SHP77 treated with DMSO at 0.1 percent for 48 hours (cell line): ENCODE measurements at places on chromosomes 7 and 10.

DNA sequence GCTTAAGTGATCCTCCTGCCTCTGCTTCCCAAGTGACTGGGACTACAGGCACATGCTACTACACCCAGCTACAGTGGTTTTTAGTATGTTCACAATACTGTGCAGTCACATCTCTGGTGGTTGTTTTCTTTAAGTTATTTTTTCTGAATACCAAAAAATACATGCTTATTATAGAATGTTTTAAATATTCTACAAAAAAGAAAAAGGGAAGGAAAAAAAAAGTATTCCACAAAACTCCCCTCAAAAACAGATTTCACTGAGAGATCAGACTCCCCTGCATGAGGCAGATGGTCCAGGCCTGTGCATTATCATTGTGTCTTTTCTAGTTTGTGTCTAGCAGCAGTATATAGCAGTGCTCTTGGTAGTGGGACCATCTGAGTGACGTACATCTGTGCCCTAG lies 36.8 kb downstream of the OGDH start:
- no peak for DNase-seq

GRCh38 chr10:33180390-33180789 lies 154.1 kb downstream of the NRP1 start:
- DNase-seq = no peak

DNA sequence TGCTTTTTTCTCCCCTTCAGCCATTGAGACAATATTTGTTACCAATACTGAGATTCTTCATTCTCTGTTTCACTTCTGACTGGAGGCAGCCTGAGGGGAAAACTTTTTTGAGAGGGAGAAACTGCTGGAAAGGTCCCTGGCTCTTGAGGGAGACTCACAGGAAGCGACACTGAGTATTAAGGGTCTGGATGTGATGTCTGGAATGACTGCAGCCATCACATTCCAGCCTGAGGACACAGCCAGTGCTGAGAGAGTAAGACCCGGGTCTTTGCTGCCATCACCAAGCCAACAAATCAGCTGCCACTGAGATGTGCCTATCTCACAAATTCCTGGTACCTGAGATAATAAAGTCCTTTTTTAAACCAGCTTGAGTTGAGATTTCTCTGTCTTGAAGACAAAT lies 157.4 kb downstream of the DPY19L1 start:
- DNase-seq = no peak

- peak; percentile 44 for DNase-seq
These were observed 96.3 kb downstream of the DNAJB6 start for GRCh38 chr7:157432957-157433576.

- DNase-seq = no peak
These were observed 49.7 kb downstream of the CDK1 start for GRCh38 chr10:60827791-60828488.

GRCh38 chr10:71150796-71151195 lies 61.6 kb upstream of the UNC5B start:
- DNase-seq = no peak

- DNase-seq = no peak
These were observed 60.0 kb upstream of the BAIAP2L1 start for GRCh38 chr7:98460902-98461301.

GRCh38 chr7:150753239-150753638 lies 16.0 kb downstream of the GIMAP5 start:
- DNase-seq = no peak

DNA sequence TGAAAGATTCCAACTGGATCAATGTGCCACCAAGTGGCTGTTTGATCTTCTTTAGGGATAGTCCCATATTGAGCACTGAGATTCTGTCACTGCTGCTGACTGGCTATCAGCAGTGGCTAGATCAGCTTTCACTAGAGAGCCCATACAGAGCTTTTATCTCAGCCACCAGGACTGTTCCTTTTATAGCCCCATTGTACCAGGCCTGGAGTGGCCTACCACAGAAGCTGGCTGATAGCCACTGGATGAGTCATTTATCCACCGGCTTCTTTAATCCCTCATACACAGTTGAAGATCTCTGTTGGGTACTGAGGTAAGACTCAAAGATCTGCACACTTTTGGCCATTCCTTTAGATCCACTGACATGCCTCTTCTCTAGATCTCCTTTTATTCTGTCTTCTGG lies 1101.1 kb downstream of the SORCS3 start:
- DNase-seq = no peak

- no peak for DNase-seq
These were observed 83.4 kb upstream of the ANLN start for GRCh38 chr7:36306222-36306621.

GRCh38 chr7:77216181-77216845 lies 16.7 kb upstream of the FGL2 start:
- no peak for DNase-seq

DNA sequence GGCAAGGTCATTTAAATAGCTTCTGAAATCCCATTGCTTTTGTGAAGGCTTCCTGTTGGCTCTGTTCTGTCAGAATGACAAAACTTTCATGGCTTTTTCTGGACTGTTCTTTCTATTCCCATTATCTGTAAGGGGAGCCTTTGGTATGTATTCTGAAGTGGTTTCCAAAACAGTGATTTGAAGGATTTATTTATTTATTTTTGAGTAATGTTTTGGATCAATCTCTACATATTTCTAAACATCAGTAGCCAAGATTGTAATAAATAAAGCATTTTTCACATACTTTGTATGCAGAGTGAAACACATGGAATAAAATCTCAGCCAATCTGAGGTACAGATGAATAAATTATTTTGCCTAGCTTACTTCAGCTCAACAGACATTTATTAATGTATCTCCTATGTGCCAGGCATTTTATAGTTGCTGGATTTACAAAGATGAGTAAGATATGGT lies 121.1 kb downstream of the BBS9 start:
- no peak for DNase-seq

GRCh38 chr10:109403551-109403950 lies 519.8 kb downstream of the XPNPEP1 start:
- no peak for DNase-seq

- no peak for DNase-seq
These were observed 3.6 kb downstream of the ZNF438 start for GRCh38 chr10:31028081-31028480.
